ENCODE measurements at places on chromosomes 5 and 9.

GRCh38 chr5:133316346-133317343 is 264.8 kb downstream of the HSPA4 start:
- peak; percentile 35 for DNase-seq

GRCh38 chr5:72400950-72401349 is 80.8 kb downstream of the PTCD2 start:
- DNase-seq: no peak

GRCh38 chr9:78507037-78507436 is 210.1 kb downstream of the PSAT1 start:
- no peak for DNase-seq

- no peak for DNase-seq
Measured at GRCh38 chr5:30343707-30344106, 849.8 kb upstream of the CDH6 start.

DNA sequence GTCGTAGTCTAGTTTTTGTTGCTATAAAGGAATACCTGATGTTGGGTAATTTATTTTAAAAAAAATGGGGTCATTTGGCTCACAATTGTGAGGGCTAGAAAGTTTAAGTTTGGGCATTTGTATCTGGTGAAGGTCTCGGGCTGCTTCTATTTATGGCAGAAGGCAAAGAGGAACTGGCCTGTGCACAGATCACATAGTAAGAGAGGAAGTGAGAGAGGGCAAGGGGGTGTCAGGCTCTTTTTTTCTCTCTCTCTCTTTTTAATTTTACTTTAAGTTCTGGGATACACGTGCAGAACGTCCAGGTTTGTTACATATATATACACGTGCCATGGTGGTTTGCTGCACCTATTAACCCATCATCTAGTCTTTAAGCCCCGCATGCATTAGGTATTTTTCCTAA is 453.3 kb downstream of the DIRAS2 start:
- DNase-seq: no peak

GRCh38 chr5:8473827-8474568 is 605.0 kb downstream of the MTRR start:
- no peak for DNase-seq

DNA sequence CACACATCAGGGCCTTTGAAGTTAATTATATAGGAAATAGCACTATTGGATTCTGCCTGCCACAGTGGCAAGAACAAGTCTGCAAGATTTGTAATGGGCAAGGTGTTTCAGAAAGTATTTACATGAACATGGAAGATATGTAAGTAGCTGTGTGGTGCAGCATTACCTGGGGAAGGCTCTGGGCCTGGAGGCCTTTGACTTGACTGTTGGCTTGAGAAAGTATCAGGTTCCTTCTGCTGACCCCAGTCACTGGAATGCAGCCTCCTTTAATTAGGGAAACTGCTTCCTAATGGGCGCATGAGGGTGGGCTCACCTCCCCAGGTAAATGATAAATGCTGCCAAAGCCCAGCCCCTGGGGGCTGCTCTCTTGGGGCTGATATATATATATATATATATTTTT is 102.7 kb downstream of the GALNT10 start:
- DNase-seq: no peak

- no peak for DNase-seq
Measured at GRCh38 chr5:8633259-8633658, 764.3 kb downstream of the MTRR start.

DNA sequence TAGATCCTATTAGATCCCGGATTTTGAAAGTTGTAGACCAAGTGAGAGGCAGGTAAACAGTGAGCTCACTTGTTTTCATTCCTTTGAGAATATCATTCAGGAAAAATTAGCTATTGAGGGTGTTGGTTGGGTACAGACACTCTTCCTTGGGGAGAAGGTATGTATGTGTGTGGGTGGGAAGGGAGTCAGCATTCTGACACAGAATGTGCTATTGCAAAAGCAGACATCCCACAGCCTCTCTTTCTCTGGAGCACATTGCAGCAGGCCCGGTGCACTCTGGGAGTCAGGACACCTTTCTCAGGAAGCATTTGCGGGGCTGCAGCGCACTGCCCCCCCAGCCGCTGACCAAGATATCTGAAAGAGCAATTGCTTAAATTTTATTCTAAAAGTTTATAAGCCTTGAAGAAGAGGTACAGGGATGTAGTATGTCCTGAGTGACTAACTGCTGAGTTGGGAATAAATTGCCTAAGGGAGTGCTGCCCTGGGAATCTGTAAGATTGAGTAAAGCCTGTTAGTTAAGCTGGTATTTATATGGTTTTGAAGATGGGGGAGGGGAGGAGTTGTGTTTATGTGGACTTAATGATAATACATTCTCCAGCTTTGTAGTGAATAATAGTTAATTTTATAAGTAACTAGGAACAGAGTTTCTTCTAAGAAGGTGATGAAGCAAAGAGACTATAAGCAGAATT is 5.2 kb downstream of the TNFAIP8 start:
- DNase-seq: no peak

DNA sequence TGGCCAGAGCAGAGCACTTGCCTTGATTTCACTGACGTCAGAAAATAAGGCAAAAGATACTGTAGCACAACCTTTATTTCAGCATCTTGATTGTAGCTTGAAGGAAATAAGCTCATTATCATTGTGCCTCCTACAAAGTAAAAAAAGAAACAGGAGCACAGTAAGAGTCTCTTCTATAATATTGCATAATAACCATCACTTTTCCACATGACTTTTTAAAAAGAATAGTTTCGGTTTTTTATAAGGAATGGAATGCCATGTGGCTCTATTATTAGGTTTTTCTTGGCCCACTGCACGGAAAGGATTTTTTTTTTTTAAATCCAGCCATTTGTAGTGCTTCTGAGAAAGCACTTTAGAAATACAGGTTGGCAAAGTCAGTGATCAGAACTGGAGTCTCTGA is 655.3 kb downstream of the LRRC70 start:
- DNase-seq: no peak

DNA sequence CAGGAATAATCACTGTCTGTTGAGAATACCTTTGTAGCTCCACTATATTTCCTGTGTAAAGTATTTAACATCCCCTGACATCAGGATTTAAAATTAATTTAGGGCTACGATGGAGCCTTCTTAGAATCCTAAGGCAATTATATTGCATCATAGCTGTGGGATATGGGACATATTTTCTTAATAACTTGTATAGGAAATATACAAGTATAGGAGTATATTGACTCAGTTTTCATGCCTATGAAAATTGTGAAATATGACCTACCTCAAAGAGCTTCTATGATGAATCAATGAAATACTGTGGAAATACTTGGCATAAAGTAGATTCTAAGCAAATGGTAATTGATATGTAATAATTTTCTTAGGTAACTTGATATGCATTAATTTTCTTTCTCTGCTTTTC is 221.0 kb upstream of the KLF4 start:
- no peak for DNase-seq

DNA sequence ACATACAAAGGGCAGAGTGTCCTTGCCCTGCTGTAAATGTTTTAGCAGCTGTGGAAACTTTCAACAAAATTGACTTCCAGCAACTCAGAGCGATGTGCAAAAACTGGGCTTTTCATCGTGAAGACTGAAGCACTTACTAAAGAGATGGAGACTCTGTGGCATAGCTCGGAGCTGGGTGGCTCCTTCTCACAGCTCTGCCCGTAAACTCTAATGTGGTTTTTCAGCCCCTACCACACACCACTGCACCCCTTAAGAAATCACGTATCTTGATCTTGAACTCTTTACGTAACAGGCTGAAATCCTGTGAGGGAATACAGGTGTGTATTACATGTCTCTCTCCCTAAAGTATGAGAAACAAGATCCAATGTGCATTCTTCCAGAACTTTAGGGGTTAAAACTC is 124.4 kb downstream of the MEF2C start:
- DNase-seq: no peak

DNA sequence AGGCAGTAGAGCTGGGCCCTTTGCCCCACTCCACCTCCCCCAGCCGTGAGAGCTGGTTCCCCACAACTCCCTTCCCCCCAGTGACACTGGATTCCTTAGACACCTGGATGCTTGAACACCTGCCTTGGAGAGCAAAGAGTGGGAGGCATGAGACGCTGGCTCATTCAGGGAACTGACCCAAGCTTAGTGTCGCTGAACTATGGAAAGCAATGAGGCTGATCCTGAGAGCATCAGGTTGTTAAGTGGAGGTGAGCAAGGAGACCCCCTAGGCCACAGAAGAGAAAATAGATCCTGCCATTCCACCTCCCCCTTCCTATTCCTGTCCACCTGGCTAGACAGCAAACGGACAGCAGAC is 2.0 kb downstream of the CCL19 start:
- no peak for DNase-seq

GRCh38 chr5:151775025-151775606 is 3.4 kb downstream of the G3BP1 start:
- DNase-seq: no peak

DNA sequence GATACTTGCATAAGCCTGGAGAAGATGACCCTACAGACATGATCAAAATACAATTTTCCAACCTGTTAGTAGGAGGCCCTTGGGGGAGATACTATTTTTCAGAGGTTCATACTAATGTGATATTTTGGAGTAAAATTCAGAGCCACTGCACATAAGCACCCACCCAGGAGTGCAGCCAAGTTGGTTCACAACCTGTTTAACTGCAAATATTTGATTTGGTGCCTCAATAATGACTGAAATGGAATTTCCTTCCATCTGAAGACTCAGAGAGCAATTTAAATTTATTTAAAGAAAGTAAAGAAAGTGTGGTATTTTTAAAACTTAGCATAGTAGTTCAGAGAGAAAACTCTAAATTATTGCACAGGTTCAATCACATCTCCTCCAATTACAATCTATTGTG is 77.5 kb upstream of the FBN2 start:
- no peak for DNase-seq

GRCh38 chr9:134561427-134562145 is 80.0 kb upstream of the COL5A1 start:
- DNase-seq: no peak

DNA sequence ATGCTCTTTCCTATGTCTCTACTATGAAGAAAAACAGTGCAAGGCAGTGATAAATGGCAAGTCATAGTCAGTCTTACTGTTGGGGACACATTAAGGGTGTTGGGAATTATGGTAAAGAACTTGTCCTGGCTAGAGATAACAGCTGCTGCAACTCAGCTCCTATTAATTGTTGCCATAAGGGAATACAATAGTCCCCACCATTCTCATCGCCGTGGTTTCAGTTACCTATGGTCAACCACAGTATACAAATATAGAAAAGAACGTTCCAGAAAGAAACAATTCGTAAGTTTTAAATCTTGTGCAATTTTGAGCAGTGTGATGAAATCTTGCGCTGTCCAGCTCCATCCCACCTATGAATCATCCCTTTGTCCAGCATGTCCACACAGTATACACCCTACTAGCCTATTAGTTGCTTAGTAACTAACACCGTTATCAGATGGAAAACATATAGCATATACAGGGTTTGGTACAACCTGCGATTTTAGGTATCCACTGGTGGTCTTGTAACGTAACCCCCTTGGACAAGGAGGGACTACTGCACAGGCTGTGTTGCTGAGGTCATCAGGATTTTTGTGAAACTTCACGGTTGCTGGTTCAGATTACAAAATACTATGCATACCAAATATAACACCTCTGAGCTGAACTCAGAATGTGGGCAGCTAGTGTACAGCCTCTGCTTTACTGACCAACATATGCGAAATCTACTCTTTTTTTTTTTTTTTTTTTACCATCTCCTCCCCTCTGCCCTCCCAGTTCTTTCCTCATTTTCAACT is 53.5 kb downstream of the ZFR start:
- DNase-seq: no peak

DNA sequence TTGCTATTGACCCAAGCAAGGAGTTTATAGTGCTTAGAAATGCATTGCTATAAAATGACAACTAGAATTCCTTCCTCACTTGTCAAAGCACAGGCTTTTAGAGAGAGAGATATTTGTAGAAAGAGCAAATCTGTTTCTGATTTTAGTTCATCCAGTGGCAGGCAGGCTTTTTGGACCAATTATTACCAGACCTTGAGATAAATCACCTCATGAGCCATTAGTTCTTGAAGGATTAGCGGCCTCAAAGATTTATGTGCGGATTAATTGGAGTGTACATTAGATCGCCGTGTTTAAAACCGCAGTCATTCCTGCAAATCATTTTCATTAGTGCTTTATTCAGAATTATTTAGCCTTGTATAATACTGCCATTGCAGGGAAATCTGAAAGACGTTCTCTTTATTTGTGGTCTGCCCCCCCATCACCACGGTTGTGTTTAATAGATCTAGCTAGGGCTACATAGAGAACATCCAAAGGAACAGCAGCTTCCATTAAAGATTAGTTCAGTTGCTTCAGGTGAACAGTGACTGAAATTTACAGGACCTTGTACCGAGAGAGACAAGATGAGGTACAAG is 28.8 kb upstream of the TJP2 start:
- DNase-seq: no peak

DNA sequence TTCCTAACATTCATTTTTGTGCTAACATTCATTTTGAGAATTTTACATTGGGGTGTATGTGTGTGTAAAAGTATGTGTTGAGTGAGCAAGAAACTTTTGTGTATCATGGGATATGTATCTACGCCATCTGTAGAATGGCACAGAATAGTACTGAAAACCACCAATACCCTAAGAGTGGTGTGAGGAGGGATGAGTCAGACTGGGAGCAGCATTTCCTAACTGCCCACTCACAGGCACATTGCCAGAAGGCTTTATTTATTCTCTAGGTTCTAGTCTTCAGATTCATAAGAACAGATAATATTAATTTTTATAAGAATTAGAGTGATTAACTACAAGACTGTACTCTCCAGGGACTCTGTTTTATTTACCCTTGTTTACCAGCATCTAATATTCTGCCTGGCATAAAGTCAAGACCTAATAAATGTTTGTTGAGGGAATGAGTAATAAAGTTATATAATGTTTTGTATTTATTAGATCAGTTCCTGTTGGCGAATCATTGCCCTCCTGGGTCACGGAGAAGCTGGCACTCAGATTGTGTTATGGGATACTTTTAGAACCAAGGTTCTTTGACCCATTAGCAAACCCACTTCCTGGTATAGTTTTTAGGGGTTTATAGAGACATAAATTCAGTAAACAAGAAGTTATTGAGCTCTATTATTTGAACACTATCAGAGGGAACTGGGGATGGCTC is 159.1 kb upstream of the PPP2R2B start:
- peak; percentile 74 for DNase-seq

- DNase-seq: no peak
Measured at GRCh38 chr9:116945817-116946216, 258.7 kb downstream of the TRIM32 start.

DNA sequence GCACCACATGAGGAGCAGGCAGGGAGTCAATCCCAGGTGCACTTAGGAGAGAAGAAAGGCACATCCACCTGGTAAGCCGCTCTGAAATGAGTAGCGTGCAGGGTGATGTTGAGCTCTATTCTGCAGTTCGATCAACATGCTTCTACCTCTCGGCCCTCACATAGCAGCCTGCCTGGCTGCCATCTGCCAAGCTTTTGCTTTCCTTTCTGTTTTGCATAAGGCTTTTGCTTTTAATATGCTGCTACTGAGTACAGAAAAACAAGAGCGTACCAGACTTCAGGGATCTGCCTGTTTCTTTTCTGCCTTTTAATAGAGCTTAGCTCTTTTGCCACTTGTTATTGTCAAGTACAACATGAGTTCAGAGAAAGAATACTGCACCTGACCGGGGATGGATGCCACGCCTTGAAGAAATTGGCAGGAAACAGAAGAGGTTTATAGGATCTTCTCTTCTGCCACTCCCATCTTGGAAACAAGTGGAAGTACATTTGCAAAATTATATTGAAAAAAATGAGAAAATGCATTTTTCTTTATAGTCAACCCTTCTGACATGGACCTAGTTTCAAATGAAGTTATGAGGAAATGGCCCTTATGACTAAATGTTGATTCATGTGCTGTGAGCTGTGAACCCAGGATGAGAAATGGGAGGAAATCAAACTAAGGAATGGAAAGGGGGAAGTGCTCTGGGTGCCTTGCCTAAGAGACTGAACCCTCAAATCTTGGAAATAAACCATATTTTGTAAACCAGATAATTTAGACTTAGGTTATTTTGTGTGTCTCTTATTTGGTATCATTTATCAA is 4.0 kb upstream of the FCHO2 start:
- DNase-seq: peak; percentile 17
